Stimulated activated CD4-positive, alpha-beta T cell treated with anti-CD3 and anti-CD28 coated beads, Interleukin-1b, Interleukin-23, amount 100 ng/mL, for 1 hour (primary cell): ENCODE measurements at places on chromosomes 4 and X.

GRCh38 chr4:140710908-140711622 is 45.1 kb downstream of the TBC1D9 start:
- no peak for DNase-seq

DNA sequence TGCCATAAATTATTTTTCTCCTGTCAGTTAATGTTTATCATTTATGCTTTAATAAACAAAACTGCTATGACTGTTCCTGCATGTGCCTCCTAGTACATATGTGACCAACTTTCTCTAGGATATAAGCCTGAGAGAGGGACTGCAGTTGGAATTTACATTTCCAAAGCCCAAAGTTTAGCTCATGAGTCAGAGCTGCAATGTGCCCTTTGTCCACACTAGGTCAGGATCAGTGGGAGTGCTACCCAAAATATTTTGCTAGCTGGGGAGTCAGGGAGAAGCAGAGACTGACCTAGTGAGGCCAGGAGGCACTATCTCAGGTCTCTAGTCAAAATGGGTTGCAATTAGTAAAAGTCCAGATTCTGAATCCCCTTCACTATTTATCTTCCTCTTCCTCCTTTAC is 92.7 kb downstream of the AR start:
- DNase-seq = no peak

GRCh38 chr4:47490550-47490949 is 5.5 kb downstream of the ATP10D start:
- no peak for DNase-seq

GRCh38 chr4:119525005-119525749 is 103.4 kb downstream of the PDE5A start:
- DNase-seq = no peak

DNA sequence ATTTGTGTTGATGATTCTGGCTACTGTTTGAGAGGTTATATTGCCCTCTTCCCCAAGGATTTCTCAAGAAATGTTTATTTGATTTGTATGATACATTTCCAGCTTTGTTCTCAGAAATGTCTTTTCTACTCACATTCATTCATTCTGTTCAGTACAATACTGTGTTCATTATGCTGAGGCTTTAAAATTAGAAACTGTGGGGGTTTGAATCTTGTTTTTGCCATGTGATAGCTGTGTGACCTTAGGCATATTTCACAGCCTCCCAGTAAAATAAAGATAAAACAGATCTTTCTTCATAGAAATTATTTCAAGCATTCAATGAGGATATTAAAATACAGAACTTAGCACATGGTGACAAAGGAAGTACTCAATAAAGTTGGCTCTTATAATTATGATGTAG is 123.9 kb downstream of the DMD start:
- DNase-seq = no peak

GRCh38 chr4:186445040-186445439 is 110.3 kb downstream of the MTNR1A start:
- DNase-seq = no peak

DNA sequence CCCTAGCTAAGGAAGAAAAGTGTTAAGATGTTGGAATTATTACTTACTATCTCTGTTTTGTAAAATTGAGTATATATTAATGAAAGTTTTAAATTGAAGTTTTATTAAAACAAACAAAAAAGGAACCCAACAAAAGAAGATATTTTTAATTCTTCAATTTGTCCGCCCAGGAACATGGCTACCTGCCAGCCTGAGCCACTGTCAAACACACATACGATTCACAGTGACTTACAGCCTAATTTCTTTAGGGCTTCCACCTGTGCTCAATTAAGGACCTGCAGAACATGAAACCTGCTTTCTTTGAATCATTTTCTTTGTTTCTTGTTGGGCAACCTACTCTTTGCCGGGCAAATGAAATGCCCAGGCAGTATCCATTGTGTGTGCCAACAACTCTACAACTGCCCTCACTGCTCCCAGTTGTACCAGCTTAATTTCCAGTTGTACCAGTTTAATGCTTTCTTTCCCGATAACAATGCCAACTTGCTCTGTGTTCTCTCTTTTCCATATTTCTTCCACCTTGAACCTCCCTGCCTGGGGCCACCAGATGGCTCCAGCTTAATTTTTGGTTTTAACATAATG is 181.7 kb downstream of the GBA3 start:
- no peak for DNase-seq

- no peak for DNase-seq
Measured at GRCh38 chr4:105586638-105587328, 34.4 kb downstream of the ARHGEF38 start.

DNA sequence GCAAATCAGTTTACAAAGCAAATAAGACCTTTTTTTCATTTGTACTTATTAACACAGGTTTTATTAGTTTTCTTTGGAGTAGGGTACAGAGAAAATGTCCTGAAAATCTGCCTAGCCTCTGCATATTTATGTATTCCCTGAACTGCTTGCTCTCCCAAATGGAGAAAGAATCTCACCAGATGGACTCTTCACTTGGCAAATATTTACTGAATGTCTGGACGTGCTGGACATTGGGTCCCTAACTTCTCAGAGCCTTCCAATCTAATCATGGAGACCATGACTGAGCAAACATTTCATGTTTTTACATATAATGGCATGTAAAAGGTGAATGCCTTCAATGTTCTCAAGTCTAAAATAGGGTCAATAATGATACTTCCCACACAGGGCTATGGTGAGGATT is 126.0 kb downstream of the CHRDL1 start:
- DNase-seq = no peak

DNA sequence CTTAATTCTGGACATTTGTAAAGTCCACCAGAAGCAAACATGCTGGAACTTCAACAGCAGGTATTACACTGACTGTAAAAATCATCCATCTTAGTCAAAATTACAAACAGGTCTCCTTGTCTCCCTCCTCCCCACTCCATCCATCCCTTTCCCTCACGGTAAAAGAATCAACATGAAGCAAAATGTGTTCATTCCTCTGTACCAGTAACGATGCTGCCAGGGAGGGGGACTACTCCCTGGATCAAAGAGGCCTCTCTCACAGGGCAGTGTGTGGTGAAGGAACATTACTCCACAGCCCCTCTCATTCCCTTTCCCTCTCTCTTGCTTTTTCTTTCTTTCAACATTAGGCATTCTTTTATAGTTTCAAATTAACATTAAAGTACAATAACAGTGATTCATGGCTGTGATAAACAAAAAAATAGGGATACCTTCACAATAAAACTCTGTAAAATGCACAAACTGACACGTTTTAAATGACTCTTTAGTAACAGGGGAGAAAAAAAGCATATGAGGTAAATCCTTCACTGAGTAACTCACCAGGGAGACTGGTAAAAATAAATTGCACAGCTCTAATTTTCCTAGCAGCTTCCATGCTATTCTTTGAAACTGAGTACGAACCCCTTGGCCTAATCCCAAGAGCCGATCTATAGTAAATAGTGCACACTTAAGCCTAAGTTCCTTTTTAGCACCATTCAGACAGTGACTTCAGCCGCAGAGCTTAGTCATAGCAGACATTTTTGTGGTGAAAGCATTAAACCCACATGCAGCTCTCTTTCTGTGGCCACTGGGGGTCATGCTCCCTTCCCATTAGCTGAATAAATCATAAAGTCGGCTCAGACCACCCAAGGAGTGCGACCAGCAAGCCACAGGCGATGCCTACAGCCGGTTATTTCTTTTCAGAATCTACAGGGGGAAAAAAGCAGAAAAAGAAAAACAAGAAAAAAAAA is 215.6 kb upstream of the GYPA start:
- DNase-seq = no peak

DNA sequence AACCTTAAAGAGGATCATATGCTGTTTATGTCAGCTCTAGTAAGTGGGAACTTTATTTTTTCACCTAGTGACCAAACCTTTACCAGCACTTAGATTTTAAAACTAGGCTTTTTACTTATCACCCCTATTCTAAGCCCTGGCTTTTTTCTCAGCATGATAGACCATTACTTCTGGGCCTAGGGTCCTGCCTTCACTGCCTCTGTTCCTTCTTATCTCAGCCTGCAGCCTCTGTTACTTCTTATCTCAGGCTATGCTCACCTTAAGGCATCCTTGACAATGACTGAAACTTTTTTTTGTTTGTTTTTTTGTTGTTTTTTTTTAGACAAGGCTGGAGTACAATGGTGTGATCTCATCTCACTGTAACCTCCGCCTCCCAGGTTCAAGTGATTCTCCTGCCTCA is 59.6 kb downstream of the TMEM154 start:
- no peak for DNase-seq

- no peak for DNase-seq
Measured at GRCh38 chrX:152819266-152819665, 11.3 kb downstream of the CETN2 start.
